Adipose tissue (tissue), 3 donors: ENCODE measurements at places on chromosomes 2 and 18. TPM values are rescaled to one million over a fixed set of nuclear protein-coding genes. Genes with fewer than 3 reads are reported as not detected.

Gene STEAP3
- polyA plus RNA-seq = 1.6 TPM

Gene RASGRP3
- polyA plus RNA-seq = 2.3 TPM

Gene SOS1
- 3.9 TPM for polyA plus RNA-seq

Gene LAMA1
- 3.4 TPM for polyA plus RNA-seq

Gene GKN1
- polyA plus RNA-seq = 2,134 TPM

Gene MC4R
- not detected for polyA plus RNA-seq

Gene CBLN2
- not detected for polyA plus RNA-seq

Gene TUBA3E
- not detected for polyA plus RNA-seq

Gene IL37
- not detected for polyA plus RNA-seq

Gene MC5R
- not detected for polyA plus RNA-seq

Gene CRYGD
- polyA plus RNA-seq = not detected

Gene TRIM43
- not detected for polyA plus RNA-seq

Gene REG1B
- polyA plus RNA-seq = 7.2 TPM

Gene SNTG2
- polyA plus RNA-seq = 2.8 TPM

Gene BARD1
- 1.2 TPM for polyA plus RNA-seq
